ENCODE measurements at places on chromosomes 5 and 9.

GRCh38 chr5:98602534-98603112, 170.8 kb upstream of the RGMB start:
- DNase-seq, result no peak

- no peak for DNase-seq
Measured at GRCh38 chr9:101097210-101097609, 68.7 kb downstream of the PLPPR1 start.

DNA sequence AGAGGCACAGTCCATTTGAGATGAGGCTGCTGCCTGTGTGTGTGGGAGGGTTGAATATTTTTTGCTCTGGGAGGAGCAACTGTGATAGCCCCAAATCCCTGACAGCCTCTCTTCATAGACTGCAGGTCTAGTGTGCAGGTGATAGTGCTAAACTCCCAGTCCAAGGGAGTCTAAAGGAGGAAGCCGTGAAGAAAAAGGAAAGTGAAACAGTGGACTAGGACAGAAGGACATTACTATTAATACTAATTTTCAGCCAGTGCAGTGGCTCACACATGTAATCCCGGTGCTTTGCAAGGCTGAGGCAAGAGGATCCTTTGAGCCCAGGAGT, 295.0 kb downstream of the PDE4D start:
- peak; percentile 34 for DNase-seq

GRCh38 chr5:125969011-125969813, 454.0 kb upstream of the GRAMD2B start:
- DNase-seq, result no peak

GRCh38 chr5:54792611-54793404, 192.6 kb downstream of the ESM1 start:
- DNase-seq, result no peak

DNA sequence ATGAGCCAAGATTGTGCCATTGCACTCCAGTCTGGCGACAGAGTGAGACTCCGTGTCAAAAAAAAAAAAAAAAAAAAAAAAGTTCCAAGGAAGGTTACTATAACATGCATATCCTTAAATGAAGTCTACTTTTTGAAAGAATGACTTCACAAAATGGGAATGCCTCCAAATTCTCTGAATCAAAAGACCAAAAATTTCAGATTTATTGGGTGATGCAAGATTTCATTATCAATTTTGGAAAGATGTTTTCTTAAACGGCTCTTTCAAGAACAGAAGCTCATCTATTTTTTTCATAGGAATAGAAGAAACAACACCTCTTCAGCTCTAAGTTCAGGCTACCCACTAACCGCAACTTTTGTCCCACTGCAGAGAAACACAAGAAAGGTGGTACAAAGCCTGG, 69.9 kb downstream of the AUH start:
- DNase-seq, result no peak
